Astrocyte of the spinal cord (primary cell): ENCODE measurements at places on chromosomes 5 and 9.

DNA sequence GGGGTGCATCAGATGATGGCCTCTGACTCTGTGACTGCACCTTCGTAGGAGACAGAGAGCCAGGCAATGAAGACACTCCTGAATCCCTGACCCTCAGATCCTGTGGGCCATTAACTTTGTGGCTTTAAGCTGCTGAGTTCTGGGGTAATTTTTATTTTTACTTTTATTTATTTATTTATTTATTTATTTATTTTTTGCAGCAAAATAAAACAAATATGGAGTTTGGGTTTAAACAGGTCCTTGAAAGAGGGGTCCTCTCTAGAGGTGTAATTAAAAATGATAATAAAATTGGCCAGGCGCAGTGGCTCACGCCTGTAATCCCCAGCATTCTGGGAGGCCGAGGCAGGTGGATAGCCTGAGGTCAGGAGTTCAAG, 104.9 kb upstream of the RAPGEF1 start:
- DNase-seq: no peak

DNA sequence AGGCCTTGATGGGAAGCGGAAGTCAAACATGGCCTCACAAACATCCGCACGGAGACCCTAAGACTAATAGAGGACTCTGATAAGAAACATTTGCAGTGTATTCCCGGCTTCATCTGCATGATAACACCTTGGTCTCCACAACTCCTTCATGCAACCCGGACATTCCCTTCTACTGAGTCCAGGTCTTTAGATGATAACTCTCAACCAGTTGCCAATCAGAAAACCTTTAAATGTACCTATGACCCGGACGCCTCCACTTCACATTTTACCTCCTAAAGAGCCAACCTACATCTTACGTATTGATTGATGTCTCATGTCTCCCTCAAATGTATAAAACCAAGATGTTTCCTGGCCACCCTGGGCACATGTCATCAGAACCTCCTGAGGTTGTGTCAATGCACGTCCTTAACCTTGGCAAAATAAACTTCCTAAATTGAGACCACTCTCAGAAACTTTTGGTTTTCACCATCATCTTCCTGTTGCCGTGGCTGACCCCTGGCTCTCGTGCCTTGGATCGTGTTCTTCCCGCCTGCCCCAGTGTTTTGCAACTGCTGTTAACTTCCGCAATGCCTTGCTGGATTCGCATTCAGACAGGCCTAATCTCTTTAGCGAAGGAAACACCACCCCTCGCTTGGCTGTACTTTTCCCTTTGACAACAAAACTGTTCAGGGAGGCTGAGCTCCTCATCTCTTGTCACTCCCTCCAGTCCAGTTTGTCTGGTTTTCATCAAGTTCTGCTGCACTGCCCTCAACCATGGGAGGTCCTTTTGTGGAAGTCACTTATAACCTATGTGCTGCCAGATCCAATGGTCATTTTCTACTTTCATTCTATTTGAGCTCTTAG, 1.1 kb upstream of the DAP start:
- DNase-seq: no peak

DNA sequence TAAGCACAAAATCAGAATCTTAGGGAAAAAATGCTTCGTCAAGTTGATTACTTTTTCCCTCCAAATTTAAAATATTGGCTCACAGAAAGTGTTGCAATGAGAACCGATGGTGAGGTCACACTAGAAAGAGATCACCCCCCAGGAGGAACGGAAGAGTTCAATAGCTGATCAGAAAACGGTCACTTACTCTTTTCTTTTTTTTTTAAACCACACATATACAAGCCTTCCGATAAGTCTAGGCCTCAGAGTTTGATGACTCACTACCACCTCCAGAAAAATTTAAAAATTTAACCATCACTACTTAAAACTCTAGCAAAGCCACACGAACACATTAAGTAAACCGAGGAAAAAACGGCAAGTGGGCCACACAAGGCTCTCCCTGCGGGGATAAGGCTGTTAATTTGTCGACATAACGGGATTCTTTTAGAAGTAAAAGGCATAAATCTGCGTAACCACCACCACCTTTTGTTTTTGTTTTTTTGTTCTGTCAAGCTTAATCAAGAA, 1.2 kb downstream of the SURF4 start:
- DNase-seq: peak; percentile 67

DNA sequence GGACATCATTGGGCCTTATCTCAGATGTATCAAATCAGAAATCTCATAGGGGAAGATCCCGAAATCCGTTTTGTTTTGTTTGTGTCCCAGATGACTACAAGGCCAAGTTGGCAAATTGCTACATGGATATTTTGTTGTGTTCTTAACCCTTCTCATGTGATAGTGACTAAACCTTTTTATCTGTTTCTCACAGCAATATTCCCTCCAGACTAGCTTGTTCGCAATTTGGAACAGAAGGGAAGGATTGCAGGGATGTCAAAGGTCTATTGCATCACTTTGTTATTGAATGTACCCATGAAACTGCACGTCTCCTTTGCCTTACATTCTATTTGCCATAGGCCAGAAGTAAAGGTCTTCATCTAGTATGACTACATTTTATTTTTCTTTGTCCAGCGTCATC, 453.9 kb downstream of the NFIB start:
- DNase-seq: no peak

GRCh38 chr5:144313147-144313726, 142.6 kb downstream of the KCTD16 start:
- DNase-seq: no peak

GRCh38 chr5:140840978-140841962, at the start of gene PCDHA8:
Gene PCDHA8 (plus strand): TSS chr5:140841187. CDS start chr5:140841322, 135 bp downstream.
- DNase-seq: no peak

DNA sequence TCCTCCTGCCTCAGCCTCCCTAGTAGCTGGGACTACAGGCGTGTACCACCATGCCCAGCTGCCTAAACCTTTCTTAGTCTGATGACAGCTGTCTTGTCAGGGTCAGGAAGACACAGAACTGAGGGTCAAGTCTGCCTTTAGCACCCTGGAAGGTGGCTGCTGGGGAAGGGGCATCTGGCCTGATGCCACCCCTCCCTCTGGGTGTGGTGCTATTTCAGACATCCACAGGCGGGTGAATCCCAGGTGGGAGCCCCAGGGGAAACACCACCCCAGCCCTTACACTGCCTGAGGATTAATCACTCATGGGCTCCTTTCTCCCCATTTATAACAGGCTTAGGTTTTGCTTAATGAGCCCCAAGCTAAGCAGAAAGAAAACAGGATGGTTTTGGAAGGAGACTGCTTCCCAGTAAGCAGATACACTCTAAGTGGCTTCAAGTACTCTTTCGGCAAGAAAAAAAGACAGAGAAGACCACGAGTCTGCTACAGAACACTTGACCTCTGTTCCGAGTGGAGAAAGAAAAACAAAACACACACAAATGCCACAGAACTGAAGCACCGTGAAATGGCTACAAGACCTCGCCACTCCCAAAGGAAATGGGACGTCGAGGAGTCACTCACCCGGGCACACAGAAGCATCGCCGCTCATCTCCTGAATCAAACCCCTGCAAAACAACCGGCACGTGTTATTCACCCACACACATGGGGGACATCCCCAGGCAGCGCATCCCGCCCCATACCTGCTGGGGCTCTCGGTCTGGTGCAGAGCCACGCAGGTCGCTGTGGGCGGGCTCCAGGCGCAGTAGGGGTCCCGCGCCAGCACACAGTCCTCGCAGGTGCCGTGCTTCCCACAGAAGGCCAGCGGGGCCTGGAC, 62.4 kb downstream of the SECISBP2 start:
- no peak for DNase-seq

DNA sequence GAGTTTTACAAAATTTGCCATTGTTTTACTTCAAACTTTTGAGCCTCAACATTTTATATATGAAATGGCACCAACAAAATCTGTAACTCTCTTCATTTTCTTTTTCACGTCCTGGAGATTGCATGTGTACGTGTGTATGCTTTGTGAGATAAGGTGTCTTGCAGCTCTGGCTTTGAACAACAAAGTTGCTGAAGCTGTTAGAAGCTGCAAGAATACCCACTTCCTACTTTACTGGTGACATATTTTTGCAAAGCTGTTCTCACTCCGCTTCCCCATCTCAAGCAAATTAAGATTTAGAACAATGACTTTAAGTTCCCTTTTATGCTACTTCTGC, 41.8 kb downstream of the FYB1 start:
- no peak for DNase-seq

DNA sequence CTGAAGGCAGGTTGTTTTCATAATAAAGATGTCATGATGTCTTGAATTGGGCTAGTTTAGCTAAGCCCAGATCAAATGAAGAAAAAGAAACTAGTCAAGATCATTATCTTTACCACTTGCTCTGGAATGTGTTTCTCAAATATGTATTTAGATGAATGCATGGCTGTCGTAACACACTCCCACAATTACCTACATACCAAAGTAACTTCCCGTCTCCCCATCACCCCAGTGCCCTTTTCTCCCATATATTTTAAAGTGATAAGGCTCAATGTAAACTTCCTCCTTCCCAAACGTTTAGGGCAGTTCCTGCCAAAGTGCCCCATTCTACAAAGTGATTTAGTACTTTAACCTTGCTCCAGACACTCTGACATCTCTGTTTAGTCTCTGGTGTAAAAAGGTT, 61.4 kb downstream of the SLC1A3 start:
- no peak for DNase-seq

DNA sequence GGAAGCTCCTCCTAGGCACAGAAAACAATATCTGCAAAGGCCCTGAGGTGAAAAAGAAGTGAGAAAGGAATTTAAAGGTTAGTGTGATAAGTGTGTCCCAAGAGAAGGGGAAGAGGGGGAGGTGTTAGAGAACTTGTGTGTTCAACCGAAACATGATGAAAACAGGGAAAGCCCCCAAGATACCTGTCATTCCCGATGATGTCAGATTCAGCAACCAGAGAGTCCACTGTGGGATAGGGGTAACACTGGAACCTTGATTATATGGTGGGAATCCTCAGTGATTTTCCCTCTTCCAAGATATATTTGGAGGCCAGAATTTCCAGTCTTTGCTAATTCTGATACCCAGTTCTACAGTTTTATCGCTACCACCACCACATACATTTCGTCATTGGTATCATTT, 15.5 kb upstream of the BNC2 start:
- DNase-seq: no peak

GRCh38 chr5:125470280-125470902, 724.0 kb upstream of the ZNF608 start:
- DNase-seq: no peak

GRCh38 chr9:90061187-90061586, 456.4 kb downstream of the GADD45G start:
- DNase-seq: no peak

- DNase-seq: peak; percentile 28
These were observed 995.4 kb upstream of the WWC1 start for GRCh38 chr5:167296066-167296465.

DNA sequence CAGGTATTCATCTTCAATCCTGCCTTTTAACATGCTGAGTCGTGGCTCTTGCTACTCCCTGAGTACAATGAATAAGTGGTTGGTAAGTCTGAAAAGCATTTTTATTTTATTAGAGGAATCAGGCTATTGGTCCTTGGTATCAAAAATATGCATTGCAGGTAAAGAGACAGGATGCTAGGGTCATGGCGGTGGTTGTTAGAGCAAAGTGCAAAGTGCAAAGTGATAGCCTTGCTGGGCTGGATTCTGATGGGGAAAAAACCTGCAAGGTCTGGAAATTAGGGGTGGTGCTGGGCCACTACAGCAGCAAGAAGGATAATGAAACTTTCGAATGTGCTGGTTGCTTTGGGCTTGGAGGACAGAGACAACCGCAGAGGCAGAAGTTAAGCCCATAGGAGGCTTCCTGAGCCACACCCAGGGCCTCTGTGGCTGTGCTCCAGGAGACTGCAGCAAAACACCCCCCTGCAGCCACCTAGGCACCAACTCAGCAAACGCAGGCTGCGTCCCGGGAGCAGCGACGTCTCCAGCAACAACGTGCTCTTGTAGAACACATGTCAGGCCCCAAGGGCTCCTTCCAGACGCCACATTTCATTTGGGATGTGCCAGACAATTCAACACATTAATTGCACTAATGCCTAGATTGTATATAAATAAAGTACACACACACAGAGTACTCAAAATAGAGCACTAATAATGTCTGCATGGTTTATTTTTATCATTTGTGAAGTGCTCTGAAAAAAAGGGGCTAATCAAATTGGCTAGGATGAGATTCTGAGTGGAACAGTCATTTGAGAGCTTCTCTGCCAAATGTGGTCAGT, 149.8 kb upstream of the RAPGEF1 start:
- DNase-seq: no peak

DNA sequence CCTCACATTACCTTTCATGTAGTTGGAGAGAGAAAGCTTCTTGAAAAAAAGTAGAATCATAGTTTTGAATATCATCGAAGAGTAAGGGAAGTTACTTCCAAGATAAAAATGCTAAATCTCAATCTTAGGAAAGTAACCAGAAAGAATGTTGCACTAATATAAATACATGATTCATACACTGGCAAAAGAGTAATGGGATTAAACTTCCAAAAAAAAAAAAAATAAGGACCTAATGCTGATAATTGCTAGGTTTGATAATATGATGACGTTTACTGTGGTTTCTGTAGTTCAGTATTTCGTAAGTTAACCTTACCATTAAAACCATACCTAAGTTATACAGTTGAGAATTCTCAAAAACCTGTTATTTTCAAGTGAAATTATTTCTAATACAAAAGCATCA, 573.8 kb upstream of the CDH9 start:
- DNase-seq: no peak

DNA sequence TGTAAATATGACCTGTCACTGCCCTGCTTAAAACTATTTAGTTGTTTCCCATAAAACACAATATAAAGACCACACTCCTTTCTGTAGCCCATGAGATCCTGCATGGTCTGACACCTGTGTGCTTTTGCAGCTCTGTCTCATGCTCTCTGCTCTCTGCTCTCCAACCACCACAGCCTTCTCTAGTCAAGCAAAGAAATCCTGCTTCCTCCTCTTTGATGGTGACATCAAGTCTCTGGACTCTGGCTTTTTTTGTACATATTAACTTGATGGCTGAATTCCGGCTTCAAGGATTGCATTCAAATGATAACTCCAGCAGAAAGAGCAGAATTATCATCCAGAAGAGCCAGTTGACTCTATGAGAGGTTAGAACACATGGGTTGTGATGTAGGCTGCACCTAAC, 58.2 kb downstream of the CHSY3 start:
- no peak for DNase-seq

DNA sequence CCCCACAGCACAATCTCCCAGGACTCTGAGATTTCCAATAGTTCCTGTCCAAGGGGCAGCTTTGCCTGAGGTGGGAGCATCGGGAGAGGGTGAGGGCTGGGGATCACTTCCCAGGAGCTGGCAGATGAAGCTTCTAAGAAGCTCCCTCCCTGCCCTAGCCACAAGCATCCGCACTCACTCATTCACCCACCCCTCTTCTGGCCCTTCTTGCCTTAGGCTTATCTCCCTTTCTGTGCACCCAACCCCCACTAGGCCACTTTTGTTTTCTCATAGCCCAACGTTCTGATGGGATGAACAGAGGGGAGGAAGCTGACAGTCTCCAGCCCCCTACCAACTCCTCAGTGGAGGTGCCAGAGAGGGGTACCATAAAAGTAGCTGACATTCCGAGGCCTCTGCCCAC, 3.7 kb upstream of the PCDH1 start:
- no peak for DNase-seq
